Cerebellar nuclear complex (tissue), 1 donor: ENCODE measurements at places on chromosomes 2 and 18.

DNA sequence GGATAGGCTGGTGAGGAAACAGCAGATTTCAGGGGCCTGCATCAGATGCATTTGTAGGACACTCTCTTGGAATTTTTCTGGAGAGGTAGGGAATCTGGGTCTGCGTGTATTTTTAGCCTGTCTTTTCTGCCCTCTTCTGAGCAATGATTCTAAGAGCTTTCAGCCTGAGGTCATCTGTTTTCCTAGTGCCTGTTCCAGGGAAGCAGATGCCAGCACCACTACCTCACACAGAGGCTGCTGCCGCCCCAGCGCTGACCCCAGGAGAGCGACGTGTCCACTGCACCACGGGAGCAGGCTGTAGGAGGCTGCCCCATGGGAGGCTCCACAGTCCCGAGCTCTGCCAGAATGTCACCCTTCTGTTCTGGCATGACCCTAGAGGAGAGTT is 316.5 kb downstream of the CYP26B1 start:
- no peak for DNase-seq

DNA sequence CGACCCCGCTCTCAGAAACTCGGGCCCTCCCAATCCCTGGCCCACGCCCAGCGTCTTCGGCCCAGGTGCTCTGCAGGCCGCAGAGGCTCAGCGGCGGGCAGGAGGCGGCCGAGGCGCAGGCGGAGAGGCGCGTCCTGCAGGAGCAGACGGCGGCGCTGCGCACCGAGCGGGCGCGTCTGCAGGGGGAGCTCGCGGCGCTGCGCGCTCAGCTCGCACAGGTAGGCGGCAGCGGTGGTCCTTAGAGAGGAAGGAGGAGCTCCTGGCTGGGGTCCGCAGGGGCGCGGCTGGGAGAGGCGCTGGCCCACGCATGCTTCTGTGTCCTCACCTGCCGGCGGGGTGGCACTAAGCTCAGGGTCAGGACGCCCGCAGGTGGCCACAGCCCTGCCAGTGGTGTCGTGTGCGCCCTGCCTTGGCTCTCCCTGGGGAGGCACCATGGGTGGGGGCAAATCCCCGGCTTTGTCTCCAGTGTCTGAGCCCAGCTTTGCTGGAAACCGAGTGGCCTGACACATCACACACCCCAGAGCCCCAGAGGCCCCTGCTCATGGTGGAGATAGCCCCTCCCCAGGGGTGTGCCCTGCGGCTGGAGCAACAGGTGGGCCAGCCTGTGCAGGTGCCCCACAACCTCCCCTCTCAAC is 14.9 kb upstream of the SNED1 start:
- DNase-seq: no peak

DNA sequence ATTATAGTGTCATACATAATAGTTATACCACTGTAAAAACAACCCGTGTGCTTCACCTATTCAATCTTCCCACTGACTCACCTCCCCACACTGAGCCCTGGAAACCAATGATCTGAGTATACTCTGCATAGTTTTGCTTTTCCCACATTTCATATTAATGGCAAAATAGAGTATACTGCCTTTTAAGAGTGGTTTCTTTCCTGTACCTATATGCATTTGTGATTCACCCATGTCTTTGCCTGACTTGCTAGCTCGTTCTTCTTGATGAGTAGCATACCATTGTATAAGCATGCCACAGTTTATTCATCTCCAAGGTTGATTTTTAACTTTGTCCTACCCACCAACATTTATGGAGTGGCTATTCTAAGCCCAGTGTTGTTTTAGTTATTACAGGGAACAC is 686.4 kb downstream of the PLCL1 start:
- no peak for DNase-seq

- DNase-seq: no peak
Observed at GRCh38 chr2:183678908-183679307, 554.7 kb downstream of the NUP35 start.

GRCh38 chr18:44927127-44927849 is 246.6 kb downstream of the SETBP1 start:
- no peak for DNase-seq

- DNase-seq: no peak
Observed at GRCh38 chr2:161118722-161119121, 41.5 kb upstream of the TANK start.

DNA sequence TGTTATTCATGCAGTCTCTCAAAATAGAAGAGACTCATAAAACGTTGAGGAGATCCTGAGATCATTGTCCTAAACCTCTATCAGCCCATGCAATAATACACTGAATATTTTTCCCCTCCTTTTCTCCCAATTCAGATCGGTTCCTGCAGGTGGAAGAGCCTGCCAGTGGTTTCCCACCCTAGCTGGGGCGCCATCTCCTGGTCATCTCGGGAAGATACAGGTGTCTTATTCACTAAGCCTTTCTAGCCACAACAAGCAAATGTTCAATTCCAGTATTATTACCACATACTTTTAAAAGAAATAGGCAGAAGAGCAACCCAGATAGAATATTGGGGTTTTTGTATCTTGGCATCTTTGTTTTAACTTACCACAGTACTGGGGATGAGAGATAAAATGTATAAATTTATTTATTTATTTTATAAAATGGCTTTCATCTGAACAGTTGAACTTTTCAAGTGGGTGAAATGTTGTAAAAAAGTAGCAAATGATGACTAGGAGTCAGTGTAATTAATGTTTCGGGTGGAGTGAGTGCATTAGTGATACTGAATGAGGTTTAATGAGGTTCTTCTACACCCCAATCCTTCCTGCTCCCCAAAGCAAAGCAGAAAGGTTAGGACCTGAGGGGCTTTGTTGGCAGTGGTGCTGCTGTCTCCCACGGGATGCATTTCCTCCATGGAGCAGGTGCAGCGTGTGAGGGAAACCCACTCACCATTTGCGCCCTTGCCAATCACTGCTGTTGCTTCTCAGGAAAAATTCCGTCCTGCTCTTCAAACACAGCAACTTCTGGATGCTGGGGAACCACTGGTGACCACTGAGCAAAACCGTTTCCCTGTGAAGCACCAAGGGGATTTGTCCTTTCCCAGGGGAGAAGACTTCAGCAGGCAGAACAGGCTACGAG is 147.1 kb upstream of the FHL2 start:
- no peak for DNase-seq
